ENCODE measurements at places on chromosomes 6 and 20.

DNA sequence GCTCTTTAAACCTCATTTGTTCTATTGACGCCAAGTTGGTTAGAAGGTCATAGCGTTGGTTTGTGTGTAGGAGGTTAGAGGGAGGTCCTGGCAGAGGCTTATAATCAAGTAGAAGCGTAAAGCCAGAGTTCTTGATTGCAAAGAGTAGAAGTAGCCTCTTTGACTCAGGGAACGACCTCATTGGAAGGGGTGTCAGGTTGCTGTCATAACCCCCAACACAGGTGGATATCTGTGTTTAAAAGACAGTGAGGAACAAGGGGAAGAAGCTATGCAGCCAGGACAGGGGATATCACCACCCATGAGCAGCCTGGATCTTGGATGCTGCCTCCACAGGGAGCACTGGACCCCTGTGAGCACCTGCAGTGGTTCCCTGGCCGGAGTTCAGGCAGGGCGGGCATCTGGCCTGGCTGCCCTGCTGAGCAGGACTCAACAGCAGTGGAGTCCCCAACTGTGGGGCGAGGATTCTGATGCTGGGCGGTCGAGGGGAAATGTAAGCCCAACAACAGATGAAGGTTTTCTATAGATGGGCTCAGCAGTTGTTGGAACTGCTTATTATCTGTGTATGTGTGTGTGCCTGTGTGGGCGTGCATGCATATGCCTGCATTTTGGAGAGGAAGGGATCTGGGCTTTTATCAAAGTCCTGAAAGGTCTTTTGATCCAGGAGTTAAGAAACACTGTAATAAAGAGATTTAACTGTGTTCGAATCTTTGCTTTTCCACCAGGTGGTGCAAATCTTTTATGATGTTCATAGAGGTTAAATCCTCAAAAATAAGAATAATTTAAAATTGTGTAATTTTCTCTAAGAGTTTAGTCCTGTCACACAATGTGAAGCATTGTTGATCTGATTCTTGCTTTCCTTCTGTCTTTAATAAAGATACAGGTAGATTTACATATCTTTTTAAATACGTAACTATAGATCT is 27.7 kb downstream of the HIVEP1 start:
- DNase-seq, result no peak

DNA sequence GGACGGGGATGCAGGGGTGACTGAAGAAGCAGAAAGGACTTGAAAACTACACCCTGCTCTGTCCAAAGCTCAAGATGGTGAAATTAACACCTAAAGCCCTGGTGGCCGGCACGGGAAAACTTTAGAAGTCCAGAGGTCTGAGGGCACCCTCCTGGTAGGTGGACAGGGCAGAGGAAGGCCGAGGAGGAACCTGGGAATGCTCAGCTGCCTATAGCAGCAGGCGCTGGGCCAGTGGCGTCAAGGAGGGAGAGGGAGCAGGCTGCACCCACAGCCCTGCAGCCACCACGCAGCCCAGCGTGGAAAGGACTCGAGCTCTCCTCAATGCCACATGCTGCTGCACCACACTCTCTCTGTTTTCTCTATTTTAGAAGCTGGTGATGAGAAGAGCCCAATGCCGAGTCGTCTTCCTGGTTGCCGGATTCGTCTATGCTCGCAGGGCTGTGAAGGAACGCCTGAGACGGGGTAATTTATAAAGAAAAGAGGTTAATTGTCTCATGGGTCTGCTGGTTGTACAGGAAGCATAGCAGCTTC is 248.3 kb upstream of the AFDN start:
- DNase-seq, result no peak

DNA sequence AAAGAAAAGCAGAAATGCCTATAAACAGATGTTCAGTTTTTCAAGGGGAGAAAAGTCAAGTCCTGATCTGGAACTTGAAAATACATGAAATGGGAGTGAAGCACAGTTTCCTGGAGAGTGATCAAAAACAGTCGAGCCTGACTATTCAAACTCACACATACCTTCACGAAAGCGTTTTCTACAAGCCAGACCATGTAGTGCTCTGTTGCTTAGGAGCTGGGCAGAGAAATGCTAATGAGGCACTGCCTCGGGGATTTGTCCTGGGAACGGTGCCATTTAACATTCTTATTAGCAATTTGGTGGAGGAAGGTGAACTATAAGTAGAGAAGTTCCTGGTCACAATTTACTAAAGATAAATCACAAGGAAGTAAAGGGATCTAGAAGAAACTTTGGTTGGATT is 5.9 kb downstream of the NHSL1 start:
- no peak for DNase-seq

DNA sequence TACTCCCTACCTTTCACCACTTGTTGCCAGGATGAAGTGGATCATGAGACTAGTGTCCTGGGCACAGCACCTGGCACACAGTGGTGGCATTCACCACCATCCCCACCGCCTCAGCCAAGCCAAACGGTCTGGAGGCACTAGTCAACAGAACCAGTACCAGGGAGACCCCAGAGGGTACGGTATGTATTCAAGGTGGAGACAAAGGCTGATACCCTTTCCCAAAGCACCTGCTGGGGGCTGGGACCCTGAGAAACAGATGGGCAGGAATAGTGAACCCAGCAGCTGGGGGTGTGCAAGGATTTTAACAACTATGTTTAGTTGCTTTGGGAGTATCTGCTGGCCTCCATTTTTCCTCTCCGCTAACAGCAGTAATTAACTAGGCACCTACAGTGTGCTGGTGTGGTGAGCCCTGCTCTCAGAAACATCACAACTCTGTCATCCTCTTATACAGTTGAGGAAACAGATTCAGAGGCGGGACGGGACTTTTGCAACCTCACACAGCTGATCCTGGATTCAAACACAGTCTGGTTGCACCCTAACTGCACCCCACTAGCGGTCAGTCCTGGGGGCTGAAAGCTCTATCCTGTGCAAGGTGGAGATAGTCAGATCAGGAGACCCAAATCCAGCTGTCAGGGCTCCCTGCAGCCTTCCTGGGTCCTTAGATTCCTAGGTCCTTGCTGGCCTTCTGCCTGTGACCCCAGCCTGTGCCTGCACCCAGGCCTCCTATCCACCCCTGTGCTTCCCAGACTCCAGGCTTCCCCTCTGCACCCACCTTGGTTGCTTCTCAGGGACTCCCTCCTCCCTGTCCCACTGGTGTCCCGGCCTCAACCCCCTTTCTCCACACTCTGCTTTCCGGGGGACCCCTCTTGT is 1.2 kb downstream of the SNTA1 start:
- DNase-seq, result no peak

GRCh38 chr6:22466665-22467245 is 102.6 kb upstream of the HDGFL1 start:
- no peak for DNase-seq

DNA sequence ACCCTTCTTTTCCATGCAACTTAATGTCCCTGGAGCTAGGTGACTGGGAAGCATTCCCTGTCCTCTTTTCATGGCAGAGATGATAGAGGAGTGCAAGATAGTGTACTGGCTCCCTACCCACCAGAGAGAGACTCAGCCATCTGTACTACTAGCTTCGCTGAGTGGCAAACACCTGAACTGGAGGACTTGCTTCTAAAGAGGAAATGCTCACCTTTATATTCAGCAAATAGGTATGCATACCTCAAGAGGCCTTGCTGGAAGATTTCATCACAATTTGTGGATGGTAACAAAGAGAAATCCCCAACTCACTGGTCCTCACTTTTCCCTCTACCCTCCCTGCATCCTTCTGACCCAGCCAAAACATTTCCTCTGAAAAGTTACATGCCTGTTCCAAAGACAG is 124.1 kb downstream of the FOXA2 start:
- DNase-seq, result no peak

DNA sequence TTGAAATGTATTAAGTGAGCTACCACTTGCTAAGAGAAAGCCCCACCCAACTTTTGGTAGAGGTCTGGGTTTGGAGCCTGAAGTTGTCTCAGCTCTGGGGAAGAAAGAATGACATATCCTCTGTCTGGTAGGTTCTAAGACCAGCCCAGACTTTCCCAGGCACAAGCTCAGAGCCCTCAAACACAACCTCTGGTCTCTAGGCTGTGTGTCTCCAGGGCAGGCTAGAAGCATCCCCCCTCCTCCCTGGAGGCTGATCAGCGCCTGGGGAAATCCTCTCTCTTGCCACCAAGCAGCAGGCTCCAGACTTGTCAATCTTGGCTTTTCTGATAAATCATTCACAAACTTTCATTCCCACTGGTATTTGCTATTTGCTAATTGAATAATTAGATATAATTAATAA is 226.5 kb upstream of the CST7 start:
- no peak for DNase-seq

- no peak for DNase-seq
Observed at GRCh38 chr6:140789466-140789865, 1343.3 kb upstream of the GJE1 start.

DNA sequence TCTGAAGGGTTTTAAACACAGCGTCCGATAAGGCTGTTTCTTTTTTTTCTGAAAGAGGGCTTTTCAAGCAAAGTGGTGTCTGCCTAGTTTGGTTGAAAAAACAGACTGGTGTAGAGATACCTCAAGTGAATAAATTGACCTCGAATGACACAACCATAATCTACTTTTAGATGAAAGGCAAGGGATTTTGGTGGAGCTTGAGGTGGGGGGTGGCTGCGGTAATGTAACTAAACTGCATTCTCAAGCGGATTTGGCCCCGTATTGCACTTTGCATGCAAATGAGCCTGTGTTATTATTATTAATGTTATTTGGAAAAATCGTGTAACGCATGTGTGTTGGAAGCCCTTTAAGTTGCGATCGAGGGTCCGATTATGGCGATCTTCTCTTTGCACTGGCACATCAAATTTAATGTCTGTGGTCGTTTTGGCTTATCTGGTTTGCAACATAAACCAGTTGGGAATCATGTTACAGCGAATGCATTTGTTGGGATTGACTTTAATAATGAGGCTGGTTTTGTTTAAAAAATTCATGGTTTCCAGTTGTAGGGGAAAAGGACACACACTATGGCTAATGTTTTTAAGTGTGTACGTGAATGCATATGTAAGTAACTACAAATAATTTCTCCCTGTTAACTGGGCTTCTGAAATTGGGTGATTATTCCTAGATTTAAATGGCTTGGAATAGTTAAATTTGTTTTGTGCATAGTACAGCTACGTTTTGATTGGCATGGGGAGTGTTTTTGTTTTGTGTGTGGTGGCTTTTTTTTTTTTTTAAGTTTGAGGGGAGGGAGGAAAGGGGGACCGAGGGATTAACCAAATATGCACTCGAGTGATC is 1.0 kb downstream of the JARID2 start:
- no peak for DNase-seq

DNA sequence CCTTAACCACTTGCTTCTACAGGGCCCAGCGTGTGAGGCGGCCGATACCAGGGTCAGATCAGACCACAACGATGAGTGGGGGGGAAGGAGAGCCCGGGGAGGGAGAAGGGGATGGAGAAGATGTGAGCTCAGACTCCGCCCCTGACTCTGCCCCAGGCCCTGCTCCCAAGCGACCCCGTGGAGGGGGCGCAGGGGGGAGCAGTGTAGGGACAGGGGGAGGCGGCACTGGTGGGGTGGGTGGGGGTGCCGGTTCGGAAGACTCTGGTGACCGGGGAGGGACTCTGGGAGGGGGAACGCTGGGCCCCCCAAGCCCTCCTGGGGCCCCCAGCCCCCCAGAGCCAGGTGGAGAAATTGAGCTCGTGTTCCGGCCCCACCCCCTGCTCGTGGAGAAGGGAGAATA is 2.8 kb downstream of the RING1 start:
- no peak for DNase-seq

DNA sequence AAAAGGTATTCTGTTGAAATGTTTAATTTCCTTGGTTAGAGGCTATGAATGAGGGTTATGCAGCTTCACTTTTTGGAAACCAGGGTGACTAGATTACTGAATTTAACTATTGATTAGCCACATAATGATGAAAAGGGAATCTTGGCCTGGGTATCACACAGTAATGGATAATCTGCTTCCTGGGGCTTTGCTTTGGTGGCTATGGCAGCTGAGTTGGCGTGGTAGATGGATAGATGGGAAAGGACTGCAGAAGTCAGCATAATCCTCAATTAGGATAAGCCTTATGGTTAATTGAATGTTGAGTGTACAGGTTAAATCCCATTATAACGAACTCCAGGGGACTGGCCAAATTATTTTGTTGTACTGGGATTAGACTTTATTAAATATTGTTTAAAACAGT is 5.2 kb downstream of the NCOA3 start:
- no peak for DNase-seq

GRCh38 chr6:169589699-169590257 is 112.1 kb downstream of the WDR27 start:
- DNase-seq, result no peak

DNA sequence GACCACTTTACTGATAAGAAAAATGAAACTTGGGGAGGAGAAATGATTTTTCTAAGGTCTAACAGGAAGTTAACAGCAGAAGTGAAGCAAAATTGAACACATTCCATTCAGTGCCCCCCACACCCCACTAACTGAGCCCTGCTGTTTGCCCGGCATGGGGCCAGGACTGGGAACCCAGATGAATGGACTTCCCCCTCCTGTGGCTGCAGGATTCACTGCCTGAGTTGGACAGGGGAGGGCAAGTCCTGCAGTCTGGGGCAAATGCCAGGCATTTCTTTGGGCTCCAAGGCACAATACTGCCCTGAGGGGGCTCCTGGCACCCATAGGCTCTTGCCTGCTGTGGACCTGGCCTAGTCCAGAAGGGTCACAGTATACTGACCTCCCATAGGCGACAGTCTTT is 28.3 kb downstream of the FYN start:
- DNase-seq, result no peak

DNA sequence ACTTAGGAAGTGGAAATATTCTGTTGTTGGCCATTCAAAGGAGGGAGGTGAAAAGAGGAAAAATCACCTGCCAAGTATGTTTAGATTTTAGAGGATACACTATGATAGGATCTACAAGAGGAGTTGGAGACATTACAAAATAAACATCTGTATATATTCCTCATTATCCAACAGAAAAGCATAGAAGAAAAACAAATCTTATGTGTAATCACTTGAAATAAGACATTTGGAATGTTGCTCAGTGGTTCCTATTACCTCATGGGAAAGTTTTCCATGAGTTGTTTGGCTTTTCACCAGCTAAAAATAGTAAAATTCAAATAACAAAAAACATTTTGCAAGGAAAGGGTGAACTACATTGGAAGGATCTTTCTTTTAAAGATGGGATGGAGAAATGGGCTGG is 76.7 kb upstream of the CARMIL1 start:
- no peak for DNase-seq

- no peak for DNase-seq
Observed at GRCh38 chr6:56864171-56864616, 90.7 kb upstream of the BEND6 start.

GRCh38 chr6:159168536-159169192 is 536 bp upstream of the FNDC1 start:
- DNase-seq, result peak; percentile 23

- DNase-seq, result no peak
Observed at GRCh38 chr6:10433322-10433721, 18.4 kb upstream of the TFAP2A start.

- no peak for DNase-seq
Observed at GRCh38 chr6:903761-904160, 210.8 kb upstream of the EXOC2 start.

- DNase-seq, result peak; percentile 44
Observed at GRCh38 chr6:135088818-135089809, 34.5 kb upstream of the HBS1L start.

GRCh38 chr20:4457566-4458543 is 263.9 kb upstream of the PRND start:
- no peak for DNase-seq

Data from HEK293T (cell line).